Naive thymus-derived CD8-positive, alpha-beta T cell (primary cell): ENCODE measurements at places on chromosomes 12 and 14. TPM values are rescaled to one million over a fixed set of nuclear protein-coding genes. Genes with fewer than 3 reads are reported as not detected.

DNA sequence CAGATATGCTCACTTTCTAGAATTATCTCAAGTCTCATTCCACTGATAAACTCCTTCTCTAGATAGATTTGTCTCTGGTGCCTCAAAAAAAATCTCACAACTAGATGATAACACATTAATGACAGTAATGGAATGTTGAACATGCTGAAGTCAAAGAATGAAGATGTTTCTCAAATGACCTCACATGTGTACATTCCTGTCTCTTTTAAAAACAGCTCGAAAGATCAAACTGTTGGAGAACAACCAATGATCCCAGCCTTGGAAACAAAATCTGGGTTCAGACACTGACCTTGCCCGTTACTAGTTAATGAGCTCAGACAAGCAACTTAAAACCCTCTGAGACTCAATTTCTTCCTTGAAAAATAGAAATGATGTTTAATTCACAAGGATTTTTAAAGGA lies 44.7 kb upstream of the KCNJ8 start:
- DNase-seq = no peak

DNA sequence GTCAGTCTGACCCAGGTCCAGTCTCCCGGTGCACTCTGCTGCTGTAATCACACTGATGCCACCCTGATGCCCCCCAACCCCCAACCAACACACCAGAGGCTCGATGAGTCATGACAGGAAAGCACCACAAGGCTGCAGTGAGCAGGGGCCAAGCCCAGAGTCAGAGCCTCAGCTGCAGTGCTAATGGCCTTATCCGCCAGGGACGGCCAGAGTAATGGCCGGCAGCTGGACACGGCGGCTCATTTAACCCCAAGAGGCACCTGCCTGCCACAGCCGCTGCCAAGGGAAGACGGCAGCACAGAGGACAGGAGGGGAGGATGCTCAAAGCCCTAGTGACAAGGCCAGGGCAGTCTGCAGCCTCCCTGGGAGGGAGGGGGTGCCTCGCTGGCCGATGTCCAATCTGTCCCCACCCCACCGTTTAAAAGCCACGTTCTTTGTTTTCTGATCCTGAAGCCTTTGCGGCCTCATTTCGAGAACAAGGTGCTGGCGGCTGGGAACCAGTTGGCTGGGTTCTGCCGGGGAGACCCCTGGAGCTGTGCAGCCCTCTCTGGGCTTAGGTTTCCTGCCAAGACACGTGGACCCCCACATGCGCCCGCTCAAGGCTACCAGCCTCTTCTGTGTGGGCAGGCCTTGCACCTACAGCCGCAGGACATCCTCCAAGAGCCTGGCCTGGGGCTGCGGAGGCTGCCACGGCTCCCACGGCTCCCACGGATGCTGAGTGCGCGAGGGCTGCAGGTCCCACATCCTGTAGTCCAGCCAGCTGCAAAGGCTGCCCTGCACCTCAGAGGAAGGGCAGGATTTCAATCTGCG lies 13.1 kb downstream of the CCDC85C start:
- no peak for DNase-seq

GLIPR1L2 gene
- polyA plus RNA-seq = 1.4 TPM

DNA sequence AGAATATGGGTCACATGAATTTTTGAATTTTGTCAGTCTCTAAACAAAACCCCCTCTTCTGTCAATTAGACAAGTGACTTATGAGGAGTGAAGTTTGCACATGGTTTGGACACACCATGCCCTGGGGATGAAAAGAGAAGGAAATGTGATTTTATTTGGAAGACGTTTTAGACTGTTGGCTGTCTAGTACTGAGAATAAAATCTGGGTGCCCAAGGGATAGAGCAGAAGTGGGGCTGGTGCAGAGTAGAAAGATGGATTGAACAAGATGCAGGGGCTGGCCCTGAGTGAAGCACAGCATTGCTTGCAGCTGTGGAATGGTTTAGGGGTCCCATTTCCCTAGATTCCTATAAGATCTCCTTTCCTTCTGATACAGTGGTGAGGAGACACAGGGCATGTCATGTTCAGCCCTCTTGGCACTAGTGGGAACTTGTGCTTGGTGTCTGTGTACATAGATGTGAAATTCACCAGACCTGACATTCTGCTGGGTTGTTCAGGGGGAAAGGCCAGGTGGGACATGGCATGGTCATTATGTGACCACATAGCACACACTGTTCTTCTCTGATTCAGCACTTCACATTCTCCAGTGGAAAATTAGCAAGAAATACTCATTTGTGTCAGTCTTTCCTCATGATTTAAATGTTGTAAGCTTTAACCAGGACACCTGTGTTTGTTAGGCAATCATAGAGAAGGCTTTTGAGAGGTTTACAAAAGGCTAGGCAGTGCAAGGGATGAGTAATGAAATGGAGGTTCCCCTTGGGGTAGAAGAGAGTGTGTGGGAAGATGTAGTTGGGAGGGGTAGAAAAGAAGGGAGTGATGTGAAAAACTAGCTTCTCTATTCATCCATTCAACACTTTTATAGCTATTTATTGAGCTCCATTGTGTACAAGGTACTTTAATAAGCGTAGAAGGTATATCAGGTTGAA lies 202.3 kb upstream of the IGF1 start:
- no peak for DNase-seq

- DNase-seq = no peak
These were observed 355.4 kb upstream of the FAR2 start for GRCh38 chr12:28793581-28794151.

RFX4 gene
- polyA plus RNA-seq = not detected

- no peak for DNase-seq
These were observed 87.0 kb downstream of the HMGA2 start for GRCh38 chr12:65911321-65911720.

DNA sequence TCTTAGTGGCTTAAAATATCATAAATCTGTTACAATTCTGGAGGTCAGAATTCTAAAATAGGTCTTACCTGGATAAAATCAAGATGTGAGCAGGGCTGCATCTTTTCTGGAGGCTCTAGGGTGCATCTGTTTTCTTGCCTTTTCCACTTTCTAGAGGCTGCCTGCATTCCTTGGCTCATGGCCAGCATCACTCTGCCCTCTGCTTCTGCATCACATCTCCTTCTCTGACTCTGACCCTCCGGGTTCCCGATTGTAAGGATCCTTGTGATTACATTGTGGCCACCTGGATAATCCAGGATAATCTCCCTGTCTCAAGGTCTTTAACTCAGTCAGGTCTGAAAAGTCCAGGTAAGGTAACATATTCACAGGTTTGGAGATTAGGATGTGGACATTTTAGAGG lies 11.0 kb upstream of the BMP4 start:
- no peak for DNase-seq

DNA sequence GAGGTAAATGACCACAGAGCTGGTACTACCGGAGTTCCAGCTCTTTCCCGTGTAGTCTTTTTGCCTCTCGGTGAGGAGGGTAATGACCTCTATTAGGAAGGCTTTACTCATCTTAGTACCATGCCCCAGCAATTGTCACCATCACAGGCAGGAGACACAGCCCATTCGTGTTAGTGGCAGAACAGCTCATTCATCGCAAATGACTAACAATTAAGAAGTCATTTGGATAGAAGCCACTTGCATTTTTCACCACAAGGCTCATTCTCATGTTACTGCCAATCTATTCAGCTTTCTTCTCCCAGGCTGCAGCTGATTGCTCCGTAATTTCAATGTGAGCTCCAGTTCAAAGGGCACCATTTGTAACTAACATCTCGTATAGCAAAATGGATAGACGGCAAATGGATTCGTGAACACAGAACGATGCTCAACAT lies 718.8 kb upstream of the TMEM132C start:
- no peak for DNase-seq

- DNase-seq = no peak
These were observed 101.7 kb upstream of the ATF7IP start for GRCh38 chr12:14263742-14264141.

SLC25A21 gene
- not detected for polyA plus RNA-seq
